Activated CD4-positive, CD25-positive, alpha-beta regulatory T cell treated with anti-CD3 and anti-CD28 coated beads, Interleukin-2, amount 50 U/mL, for 24 hours (primary cell): ENCODE measurements at places on chromosomes 5 and 9.
A peak's percentile ranks its signal among the peaks of the same experiment; 100 is the strongest.

DNA sequence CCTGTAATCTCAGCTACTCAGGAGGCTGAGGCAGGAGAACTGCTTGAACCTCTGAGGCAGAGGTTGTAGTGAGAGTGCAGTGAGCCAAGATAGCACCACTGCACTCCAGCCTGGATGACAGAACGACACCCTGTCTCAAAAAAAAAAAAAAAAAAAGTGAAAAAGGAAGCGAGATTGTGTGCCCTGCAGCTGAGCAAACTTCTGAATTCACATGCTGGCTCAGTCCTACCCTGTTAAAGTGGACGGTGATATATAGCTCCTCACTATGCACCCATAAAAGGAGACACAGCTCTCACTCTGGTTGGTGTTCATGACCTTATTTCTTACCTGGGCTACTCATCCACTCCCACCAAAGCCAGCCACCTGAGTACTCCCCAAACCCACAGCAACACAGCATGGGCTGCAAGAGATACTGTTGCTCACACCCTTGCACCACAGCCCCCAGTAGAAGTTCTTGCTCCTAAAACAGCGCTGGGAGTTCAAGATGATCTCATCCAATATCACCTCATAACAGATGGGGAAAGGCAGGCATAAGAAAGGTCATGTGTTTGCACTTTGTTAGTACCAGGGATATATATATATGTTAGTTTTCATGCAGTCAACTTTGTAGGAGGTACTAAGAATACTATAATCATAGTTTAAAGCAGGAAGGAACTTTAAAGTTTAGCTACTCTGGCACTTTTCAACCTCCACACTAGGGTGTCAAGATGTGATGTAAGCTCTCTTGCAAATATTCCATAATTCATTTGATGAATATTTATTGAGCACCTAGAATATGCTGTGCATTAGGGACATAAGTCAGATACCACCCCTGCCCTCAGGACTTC, 4.0 kb downstream of the TTLL11 start:
- ATAC-seq: no peak

DNA sequence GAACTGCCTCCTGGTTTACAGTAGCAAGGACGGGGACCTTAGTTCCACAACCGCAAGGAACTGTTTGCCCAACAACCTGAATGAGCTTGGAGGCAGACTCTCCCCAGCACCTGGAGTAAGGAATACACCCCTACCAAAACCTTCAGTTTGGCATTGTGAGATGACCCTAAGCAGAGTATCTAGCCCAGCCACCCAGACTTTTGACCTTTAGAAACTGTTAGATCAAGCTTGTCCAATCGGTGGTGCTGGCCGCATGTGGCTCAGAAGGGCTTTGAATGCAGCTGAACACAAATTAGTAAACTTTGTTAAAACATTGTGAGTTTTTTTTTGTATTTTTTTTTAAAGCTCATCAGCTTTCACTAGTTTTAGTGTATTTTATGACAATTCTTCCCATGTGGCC, 86.9 kb upstream of the C9orf72 start:
- no peak for ATAC-seq

DNA sequence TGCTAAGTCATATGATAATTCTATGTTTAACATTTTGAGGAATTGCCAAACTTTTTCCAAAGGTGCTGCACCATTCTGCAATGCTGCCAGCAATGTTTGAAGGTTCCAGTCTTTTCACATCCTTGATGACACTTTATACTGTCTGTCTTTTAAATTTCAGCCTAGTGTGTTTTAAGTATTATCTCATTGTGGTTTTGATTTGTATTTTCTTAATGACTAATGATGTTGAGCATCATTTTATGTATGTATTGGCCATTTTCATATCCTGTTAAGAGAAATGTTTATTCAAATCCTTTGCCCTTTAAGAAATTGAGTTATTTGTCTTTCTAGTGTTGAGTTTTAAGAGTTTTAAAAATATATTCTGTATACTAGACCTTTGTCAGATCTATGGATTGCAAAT, 5.0 kb upstream of the TEX48 start:
- no peak for ATAC-seq

- ATAC-seq: no peak
Observed at GRCh38 chr9:18007621-18008020, 428.8 kb downstream of the SH3GL2 start.

DNA sequence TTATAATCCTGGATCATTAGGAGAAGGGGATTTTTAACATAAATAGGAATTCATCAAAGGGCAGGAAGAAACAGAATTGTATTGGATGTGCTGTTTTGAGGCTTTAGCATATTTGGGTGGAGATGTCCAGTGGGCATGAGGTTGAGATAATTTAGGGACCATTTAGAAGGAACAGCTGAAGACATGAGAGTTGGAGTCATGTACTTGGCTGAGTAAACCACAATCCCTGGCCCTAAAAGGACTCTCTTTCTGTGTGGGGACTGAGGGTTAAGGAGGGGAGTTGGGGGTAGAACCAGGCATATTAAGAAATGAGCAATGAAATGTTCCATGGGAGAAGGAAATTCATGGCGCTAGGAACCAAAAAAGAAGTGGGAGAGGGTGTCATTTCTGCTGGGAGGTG, 61.5 kb downstream of the DCP2 start:
- no peak for ATAC-seq

DNA sequence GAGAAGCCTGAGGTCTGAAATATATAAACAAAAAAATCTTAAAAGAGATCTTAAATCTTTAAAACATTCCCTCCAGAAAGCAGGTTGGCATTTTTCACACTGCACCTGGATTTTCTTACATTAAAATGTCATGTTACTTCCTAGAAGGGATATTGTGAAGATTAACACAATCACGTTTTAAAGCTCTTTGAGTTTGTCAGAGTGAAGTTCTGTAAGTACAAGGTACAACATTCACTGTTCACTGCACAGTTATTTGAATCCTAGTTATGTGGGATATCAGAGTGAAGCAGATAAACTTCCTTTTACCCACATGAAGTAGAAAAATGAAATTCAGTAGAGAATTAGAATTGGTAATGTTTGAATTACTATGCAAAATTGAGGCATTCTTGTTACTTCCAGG, 353.6 kb upstream of the RGMB start:
- ATAC-seq: no peak

- no peak for ATAC-seq
Observed at GRCh38 chr5:109561447-109561846, 128.3 kb upstream of the MAN2A1 start.

DNA sequence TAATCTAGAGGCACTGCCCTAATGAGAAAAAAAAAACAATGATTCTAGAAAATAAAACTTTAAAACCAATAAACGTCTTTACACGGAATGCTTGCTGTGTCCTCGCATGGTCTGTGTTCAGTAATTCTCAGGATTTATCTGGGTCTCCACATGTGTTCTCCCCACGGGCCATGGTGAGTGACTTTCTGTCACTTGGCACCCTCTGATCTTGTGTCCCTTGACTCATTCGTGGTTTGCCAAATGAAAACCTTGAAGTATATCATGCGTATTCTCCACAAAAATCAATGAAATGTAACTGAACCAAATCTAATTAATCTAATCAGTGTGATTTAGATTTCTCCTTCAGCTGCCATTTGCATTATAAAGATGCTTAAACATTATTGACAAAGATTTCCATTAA, 48.0 kb downstream of the UBE2QL1 start:
- no peak for ATAC-seq

DNA sequence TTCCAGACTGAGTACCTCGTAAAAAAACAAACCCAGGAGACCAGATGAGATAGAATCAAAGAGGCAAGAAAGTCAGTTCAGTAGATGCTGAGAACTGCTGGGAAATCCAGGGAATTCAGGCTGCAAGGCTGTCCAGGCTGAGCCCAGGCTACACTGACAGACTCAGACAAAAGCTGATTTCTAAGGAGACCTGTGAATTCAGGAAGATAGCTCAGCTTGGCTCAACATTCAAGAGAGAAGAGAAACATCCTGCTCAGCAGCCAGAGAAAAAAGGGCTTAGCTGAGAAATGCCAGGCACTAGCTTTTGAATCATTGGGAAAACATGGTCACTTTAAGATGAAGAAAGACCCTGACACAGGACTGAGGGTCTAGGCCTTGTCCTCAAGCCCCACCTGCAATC, 118.2 kb upstream of the SLC44A1 start:
- ATAC-seq: no peak

- ATAC-seq: no peak
Observed at GRCh38 chr5:172607213-172607793, 33.8 kb upstream of the NEURL1B start.

DNA sequence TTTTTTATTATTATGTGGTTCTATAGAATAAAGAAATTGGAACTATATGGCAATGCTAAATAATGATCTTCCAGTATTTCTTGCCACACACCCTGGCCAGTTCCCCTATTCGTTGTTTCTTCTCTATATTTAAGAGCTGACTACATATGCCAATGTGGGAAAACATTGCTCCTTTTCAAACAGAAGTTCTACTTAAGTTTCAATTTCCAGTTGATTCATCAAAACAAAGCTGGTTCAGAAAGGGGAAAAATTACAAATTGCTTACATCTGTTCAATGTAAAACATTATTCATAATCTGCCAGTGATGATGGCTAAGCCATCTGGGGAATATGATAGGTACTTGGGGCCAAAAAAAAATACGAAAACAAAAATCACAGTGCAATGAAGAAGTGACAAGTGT, 76.9 kb downstream of the ST8SIA4 start:
- peak; percentile 15 for ATAC-seq

GRCh38 chr9:121059998-121060636, 10.0 kb upstream of the C5 start:
- no peak for ATAC-seq

DNA sequence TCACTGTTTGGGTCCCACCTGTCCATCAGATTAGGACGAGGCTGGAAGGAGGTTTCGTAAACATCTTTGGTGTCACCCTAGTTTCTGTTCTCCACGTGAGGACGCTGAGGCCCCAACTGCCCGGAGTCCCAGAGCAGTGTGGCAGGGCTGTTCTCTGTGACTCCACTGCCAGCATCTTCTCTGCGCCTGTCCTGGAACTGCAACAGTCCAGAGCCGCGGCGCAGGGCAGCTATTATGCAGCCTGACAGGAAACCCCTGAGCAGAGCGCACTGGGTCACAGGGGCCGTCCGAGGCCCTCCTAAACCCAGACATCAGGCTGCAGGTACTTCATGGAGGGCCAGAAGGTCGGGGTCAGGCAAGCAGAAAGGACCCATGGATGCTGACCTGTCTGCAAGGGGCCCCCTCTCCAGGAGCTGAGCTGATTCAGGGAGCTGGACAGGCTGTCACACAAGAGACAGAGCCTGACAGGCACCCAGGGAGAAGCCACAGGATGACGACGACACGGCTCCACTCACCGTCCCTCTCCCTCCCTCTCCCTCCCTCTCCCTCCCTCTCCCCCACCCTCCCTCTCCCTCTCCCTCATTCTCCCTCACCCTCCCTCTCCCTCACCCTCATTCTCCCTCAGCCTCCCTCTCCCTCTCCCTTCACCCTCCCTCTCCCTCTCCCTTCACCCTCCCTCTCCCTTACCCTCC, 31.7 kb downstream of the DBH start:
- ATAC-seq: no peak

GRCh38 chr5:91272858-91273257, 110.3 kb downstream of the ARRDC3 start:
- peak; percentile 38 for ATAC-seq

GRCh38 chr5:116930616-116931015, 356.0 kb upstream of the SEMA6A start:
- ATAC-seq: no peak

DNA sequence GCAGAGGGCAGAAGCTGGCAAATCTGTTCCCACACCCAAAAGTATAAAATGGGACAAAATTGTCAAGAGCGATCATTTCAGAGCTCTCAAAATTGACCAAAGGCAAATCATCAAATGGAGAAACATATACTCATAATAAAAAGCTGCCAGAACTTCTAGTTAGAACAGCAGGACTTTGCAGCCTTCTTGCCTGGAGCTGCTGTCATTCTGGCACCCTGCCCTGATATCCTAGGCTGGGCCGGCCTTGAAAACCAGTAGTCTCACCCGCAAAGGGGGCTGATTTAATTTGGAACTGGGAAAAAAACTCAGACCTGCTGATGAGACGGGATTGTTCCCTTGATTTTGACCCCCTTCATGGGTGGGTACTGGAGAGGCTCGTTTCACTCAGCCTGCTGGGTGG, 18.5 kb downstream of the OR2V1 start:
- no peak for ATAC-seq

DNA sequence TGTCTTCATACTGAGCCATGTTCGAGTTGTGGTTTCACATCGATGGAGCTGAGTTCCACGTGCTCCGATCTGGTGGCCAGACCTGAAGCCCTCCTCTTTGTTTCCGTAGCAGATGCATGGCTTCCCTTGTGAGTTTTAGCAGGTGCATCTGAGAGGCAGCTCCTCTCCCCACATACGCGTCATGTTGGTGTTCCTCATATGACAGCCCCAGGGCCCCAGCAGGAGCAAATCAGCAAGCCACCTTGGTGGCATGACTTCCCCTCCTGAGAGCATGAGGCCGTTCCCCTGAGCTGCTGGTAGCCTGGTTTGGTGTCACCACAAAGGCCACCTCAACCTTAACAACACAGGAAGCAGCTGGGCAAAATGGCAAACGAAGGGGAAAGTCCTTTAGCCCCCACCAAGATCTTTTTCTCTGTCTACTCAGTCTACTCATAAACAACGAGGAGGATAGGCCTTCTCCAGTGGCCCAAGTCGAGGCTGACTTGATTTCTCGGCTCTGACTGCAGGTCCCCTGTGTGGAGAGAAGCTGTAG, 5.9 kb downstream of the CYFIP2 start:
- peak; percentile 84 for ATAC-seq

DNA sequence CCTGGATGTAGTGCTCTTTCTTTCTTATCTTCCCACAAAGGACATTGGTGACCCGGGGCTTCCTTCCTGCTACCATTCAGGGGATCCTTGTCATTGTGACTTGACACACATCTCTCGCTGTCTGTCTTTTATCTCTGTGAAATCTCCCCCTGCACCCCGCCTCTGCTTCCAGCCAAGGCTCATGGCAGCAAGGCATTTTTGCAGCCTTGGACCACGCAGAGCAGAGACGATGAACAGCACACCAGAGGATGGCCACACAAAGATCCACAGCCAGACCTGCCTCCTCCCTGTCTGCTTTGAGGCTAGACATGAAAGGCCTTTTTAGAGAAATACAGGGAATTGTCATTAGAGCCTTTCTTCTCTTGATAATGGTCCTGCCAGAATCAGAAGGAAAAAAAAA, 549.1 kb downstream of the CDK5RAP2 start:
- ATAC-seq: no peak

- ATAC-seq: no peak
Observed at GRCh38 chr9:85137696-85138095, 468.2 kb downstream of the NTRK2 start.

GRCh38 chr5:157356576-157356975, 90.7 kb downstream of the CYFIP2 start:
- ATAC-seq: no peak

- no peak for ATAC-seq
Observed at GRCh38 chr5:118506217-118506852, 482.0 kb downstream of the DTWD2 start.

- ATAC-seq: peak; percentile 100
Observed at GRCh38 chr9:34185778-34186551, 7.1 kb downstream of the UBAP1 start.
